ENCODE measurements at places on chromosomes 13 and 19.

DNA sequence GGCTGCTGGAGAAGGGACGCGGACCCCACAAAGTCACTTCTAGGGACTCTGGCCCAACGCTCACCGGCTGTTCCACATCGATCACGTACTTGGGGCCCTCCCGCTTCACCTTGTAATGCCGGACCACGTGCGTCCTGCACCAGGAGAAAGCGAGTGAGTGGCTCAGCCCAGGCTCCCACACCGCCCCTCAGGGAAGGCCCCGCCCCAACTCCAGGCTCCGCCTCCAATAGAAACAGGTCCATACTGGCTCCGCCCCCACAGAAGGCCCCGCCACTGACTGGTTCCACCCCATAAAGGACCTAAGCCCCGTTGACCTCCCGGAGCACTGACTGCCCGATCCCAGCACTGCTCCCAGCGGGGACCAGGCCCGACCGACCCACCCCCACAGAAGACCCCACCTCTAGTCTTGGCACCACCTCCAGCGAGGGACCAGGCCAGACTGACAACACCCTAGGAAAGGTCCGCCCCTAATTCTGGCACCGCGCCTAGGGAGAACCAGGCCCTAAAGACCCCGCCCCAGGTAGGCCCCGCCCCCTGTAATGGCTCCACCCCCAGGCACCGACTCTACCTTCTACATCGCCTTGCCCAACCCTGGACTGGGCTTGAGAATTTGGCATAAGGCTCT, 11.3 kb downstream of the STAP2 start:
- no peak for DNase-seq

DNA sequence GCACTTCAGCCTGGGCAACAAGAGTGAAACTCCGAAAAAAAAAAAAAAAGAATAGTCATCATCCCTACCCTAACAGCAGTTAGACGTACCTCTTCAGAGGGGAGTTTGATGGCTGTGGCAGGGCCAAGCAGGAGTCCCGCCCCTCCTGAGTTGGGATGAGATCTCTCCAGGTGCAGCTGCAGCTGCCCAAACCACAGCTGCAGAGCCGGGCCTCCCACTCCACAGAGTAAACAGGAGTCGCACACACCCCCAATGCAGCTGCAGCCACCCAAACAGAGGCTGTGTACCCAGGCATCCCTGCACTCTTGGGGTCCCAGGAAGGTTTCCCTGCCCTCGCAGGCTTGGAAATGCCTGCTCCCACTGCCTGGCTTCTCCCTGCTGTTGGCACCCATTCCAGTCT, 17.4 kb upstream of the MLLT1 start:
- DNase-seq: no peak

- no peak for DNase-seq
Measured at GRCh38 chr13:26425443-26426358, 131.8 kb upstream of the WASF3 start.

DNA sequence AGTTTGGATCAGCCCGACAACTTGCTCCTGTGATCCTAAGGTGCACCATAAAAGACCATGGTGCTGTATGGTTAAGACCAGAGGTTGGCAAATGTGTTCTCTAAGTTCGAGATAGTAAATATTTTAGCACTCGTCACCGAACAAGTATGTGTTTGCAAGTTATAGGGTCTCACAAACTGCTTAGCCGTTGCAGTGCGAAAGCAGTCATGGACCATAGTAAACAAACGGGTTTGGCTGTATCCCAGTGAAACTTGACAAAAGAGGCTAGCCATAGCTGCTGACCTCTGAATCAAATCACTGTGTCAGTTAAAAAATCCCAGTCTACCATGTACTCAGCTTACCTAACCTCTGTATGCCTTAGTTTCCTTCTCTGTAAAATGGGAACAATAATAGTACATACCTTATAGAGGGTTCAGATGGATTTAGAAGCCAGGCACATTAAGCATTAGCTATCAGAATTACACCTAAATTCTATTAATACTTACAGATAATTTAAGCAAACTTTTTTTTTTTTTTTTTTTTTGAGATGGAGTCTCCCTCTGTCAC, 72.1 kb downstream of the IPO5 start:
- no peak for DNase-seq

GRCh38 chr19:48539503-48540096, 12.4 kb upstream of the SULT2B1 start:
- no peak for DNase-seq

DNA sequence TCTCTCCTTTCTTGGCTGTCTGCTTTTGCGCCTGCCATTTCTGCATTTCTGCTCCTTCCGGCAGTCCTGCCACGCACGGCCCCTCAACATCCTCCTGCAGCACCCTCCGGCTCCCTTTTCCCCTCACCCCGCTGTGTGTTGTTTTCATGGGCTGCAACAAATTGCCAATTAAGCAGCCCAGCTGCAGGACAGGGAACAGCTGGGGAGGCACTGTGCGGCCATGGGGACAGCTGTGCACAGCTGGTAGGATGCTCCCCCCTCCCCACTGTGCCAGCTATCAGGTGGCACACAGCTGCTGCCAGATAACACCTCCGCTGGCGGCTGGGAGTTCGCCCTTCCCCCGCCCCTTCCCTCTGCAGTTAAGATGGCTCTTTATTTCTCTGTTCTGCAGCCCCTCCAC, 25.4 kb downstream of the LYL1 start:
- DNase-seq: no peak

- DNase-seq: no peak
Measured at GRCh38 chr13:77067519-77067918, 40.6 kb upstream of the FBXL3 start.

DNA sequence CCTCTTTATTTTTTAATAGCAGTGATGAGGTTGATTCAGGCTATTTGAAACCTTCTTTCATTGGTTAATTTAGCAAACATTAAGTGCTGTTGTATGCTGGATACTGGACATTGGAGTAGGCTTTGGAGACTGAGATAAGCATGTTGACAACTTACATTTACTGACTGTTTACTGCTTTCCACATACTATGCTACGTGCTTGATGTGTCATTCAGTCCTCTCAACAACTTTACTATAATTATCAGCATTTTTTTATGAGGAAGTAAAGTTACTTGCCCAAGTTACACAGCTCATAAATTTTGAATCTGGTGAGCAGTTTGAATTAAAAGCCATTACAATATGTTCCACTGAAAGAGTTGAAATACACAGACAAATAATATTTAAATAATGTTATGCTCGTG, 83.8 kb downstream of the GJA3 start:
- DNase-seq: no peak

DNA sequence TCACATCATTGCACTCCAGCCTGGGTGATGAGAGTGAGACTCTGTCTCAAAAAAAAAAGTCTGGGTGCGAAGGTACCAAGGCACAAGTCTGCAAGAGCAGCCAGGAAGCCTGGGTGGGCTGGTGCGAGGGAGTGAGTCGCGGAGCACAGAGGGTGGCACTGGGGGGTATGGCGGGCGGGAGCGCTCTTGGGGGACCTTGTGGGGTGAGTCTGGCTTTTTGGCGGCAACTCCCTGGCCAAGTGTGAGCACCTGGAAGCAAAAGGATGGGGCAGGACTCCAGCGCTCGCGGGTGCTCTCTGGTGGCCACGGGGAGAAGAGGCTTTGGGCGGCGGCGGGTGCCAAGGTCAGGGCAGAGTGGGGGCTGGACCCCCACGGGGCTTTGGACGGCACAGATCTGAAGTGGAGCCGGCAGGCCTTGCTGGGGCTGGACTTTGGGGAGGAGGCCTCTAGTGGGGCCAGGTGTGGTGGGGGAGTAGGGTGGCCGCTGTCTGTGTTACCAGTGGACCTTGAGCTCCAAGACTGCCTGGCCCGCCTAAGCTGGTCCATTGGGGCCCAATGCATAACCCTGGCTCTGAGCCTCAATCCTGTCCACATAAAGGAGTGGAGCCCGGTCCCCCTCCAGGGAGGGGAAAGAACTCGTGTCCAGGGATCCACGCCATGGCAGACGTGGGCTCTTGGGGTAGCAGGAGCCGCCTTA, 1.6 kb downstream of the P2RY11 start:
- DNase-seq: no peak

DNA sequence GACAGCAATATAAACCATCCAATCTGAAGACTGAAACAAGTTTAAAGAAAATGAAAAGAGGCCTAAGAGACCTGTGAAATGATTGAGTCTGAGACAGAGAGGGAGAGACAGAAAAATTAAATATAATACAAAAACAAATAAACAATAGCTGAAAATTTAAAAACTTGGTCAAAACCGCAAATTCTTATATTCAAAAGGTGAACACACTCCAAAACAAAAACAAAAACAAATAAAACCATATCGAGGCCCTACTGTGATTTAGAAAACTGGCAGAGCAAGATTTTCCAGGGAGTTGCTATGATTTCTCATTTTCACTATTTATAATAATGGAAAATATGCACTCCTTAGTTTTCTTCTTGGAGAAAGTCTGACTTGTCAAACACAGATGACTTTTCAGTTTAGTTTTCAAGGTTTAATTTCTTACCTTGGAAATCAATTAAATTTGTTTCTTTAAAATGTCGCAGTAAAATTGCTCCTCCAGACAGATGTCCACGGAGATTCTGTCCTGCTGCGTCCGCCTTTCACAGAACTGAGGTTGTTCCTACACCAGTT, 1420.3 kb downstream of the UQCRFS1 start:
- no peak for DNase-seq

DNA sequence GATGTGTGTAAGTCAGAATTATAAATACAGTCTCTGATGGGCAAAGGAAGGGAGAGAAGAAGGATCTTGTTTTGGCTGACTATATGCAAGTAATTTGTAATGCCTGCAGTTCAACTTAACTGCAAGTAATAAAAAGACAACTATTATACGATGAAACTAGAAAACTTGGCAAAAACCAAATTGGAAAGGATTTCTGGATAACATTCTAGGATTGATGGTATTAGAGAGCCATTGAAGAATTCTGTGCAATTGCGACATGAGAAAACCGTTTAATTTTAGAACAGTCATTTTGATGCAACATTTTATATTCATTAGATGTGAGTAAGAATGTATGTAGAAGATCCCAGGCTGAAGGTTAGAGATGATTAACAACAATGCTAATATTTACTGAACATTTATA, 1334.1 kb downstream of the EFNB2 start:
- DNase-seq: no peak

All from GM18507 (cell line).